Activated naive CD4-positive, alpha-beta T cell treated with Interleukin-2 at 50 U/mL for 16 hours (primary cell): ENCODE measurements at places on chromosomes 6 and 20.

GRCh38 chr6:14017626-14018475 lies 93.1 kb downstream of the RNF182 start:
- DNase-seq = no peak

DNA sequence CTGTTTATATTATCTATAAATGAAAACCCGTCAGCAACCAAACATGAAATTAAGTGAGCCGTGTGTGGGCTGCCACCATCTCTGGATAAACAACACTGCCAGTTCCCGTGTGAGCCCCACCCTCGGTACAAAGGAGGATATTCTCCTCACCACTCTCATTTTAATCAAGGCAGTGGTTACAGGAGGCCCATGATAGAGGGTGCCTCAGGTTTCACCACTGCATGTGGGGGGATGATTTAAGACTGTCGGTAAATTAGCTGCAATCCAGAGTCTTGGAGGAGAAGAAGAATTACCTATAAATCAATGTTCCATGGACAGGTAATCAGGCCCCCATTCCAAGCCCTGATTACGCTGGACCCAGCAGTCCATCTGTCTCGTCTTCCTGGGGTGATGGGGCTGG lies 361.6 kb upstream of the SULF2 start:
- no peak for DNase-seq

- DNase-seq = no peak
These were observed 91.3 kb downstream of the CFAP61 start for GRCh38 chr20:20143646-20144045.

- DNase-seq = no peak
These were observed 29.2 kb downstream of the TMX4 start for GRCh38 chr20:7990385-7990784.

DNA sequence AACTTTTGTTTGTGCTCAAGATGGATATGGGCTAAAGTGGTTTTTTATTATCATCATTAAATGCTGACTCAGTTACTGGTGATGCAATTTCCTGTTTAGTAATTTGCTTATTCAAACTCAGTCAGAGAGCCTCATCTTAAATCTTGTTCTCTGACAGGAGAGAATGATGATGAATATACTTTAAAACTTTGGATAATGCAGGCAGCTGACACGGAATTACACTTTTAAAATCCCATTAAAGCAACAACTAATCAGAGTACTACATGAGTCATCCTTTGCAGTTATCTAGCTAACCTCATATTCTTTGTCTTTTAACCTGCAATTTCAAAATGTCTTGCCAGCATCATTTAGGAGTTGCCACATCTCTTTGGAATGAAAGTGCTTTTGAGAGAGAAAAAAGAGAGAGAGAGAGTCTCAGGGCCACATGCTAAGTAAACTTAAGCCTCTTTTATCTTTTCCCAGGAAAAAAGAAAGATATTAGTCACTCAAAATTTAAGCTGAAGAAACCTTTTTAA lies 9.2 kb upstream of the C6orf141 start:
- no peak for DNase-seq

- DNase-seq = no peak
These were observed 53.0 kb downstream of the FLRT3 start for GRCh38 chr20:14284443-14284842.

DNA sequence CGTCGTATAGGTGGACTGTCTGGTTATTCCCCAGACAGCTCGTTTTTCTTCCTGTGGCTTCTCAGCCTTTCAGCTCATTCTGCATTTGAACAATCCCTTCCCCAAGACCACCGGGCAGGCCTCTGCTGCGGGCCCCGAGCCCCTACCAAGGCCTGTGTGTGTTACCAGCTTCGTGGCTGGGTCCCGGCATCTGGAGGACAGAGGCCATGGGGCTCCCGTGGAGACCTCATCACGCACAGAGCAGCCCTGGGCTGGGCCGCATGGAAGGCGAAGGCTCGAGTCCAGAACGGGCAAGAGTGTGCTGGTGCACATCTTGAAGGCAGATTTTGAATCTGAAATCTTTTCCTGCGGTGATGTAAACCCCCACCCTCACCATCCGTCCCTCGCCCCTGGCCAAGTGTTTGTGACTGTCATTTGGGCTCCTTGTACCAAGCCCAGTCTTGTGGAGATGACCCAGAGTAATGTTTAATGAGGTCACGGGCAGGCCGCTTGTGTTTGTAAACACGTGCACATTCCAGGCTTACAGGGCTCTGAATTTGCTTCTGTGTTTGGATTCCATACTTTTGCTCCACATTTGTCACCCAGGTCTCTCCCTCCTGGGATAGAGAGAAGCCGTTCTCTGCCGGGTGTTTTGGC lies 119.6 kb downstream of the CDH4 start:
- no peak for DNase-seq

DNA sequence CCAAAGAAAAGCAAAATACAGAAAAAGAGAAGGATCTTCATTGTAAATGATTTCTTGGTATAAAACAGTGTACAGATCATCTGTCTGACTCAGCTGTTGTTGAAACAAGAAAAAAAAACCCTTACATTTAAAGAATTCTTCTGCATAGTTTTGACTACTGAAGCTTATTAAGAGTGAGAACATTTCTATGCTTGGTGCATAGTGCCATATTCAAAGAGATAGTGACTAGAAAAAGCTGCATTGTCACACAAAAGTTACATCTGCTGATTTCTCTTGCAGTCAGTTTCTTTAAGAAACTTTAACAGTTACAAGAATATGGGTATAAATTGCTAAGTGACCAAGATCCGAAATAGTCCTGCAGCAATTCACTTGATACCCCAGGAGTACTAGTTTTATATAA lies at the start of gene DEFB112:
TSS of gene DEFB112 (minus strand) at position 101 of the 400 bp plus-strand sequence. CDS start at position 41, 60 bp downstream.
- DNase-seq = no peak

DNA sequence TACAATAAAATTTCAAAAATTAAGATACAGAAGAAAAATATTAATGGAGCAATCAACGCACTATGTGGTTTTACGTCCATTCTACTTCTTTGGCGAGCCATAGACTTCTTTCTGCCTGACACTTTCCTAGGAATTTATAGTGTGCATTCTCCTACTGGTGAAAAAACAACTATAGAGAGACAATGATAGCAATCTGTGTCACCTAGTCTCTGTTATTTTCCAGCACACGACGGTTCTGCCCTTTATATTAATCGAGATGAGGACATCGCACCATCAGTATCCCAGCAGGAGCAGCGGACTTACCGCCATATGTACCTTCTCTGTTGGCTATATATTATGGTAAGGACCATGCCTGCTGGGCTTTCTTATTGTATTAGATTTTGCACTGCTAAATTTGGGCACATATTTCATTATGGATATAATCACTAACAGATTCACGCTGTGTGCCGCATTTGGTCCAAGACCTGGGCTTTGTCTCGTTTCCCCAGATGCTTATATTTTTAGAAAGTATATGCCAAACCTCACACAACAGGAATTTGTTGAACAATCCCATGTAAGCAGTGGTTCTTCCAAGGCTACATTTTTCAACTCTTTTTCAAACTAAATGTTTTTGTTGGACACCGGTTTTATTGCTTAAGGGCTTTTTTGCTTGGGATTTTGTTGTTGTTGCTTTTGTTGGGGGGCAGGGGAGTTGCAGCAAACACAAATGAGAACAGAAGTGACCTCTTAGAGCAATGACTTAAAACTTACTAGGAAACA lies 166.4 kb downstream of the ADAT2 start:
- no peak for DNase-seq

GRCh38 chr20:52748285-52748932 lies 223.7 kb upstream of the TSHZ2 start:
- DNase-seq = no peak

GRCh38 chr6:14882394-14883026 lies 363.4 kb upstream of the JARID2 start:
- no peak for DNase-seq

DNA sequence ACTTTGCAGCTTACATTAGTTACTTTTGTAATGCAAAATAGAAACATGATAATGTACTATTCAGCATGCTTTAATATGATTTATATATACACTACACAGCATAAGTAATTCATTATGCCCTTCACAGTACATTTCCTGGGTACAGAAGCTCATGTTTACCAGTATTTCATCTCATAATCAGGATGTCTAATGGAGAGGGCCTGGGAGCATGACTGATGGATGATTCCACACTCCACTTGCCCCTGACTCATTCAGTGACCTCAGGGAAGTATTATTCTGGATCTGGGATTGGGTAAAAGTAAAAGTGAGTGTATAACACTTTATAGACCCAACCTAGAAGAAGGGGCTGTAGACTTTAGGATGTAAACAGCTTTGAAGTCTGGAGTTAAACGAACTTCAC lies 31.4 kb upstream of the BACH2 start:
- no peak for DNase-seq

DNA sequence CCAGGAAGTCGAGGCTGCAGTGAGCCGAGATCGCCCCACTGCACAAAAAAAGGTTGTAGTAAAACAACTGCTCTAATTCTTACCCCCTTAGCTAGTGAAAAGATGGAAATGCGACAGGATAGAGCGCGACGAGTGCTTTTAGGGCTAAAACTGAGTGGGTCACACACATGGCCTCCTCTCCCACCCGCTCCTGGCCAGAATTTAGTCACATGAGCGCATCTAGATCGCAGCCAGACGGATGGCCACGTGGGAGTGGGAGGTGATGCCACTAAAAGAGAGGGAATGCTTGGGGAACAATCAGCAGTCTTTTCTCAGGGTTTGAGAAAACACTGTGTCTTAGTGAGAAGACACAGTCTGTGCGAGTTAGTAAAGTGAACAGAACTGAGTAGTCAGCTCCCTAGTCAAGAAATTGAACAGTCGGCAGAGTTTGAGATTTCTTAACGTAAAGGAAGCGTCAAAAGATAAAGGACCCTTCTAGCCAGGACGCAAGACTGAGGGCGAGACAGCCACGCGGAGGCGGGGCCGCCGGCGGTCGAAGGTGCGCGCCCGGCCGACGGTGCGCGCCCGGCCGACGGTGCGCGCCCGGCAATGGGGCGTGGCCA lies 664 bp upstream of the ACTR5 start:
- peak; percentile 4 for DNase-seq

DNA sequence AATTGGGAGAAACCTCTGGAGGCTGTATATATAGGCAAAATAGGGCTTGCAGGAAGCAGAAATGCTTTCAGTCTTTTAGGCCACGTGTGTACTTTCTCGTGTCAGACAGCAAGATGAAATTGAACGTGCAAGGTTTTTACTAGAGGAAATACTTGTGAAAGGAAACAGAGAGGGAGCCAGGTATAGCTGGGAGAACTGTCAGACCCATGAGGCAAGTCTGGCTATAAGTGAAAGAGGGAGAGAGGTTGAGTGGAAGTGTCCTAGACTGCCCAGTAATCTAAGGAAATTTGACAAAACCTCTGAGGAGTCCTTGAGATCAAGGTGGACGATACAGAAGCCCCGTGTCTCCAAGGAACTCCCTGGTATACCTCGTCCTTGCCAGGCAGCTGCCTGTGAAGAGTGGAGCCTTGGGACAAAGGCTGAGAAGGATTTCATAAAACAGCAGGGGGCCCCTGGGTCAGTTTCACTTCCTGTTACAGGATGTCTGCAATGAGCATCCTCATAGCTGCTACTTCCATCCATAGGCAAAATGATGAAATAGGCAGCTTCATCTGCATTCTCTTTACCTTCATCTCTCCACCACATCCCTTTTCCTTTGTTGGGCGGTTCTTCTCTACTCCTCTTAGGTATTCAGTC lies 114.4 kb upstream of the MAP3K7 start:
- no peak for DNase-seq

GRCh38 chr6:69647726-69648125 lies 149.1 kb downstream of the LMBRD1 start:
- DNase-seq = no peak

- DNase-seq = no peak
These were observed 32.6 kb downstream of the SERINC1 start for GRCh38 chr6:122438975-122439374.

- no peak for DNase-seq
These were observed 8.2 kb downstream of the TRIM31 start for GRCh38 chr6:30104661-30105060.

GRCh38 chr6:6328451-6328850 lies 8.0 kb upstream of the F13A1 start:
- DNase-seq = no peak

DNA sequence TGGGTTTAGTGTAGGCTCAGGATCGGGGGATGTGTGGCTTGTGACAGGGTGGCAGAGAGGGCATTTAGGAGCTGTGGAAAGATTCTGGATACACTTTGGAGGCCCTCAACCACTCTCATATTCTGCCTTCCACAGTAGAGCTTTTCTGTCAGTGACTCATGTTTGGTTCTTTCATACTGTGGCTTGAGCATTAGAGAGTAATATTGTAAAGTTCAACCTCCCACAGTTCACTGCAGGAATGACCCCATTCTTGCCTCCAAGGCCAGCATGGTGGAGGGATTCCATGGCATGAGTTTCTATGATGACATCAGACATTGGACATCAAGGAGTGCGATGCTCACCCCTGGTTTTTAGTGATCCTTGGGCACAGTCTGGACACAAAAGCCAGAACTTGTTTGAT lies 50.9 kb downstream of the DTD1 start:
- DNase-seq = no peak

GRCh38 chr6:93423542-93423941 lies 4.2 kb upstream of the EPHA7 start:
- DNase-seq = no peak

DNA sequence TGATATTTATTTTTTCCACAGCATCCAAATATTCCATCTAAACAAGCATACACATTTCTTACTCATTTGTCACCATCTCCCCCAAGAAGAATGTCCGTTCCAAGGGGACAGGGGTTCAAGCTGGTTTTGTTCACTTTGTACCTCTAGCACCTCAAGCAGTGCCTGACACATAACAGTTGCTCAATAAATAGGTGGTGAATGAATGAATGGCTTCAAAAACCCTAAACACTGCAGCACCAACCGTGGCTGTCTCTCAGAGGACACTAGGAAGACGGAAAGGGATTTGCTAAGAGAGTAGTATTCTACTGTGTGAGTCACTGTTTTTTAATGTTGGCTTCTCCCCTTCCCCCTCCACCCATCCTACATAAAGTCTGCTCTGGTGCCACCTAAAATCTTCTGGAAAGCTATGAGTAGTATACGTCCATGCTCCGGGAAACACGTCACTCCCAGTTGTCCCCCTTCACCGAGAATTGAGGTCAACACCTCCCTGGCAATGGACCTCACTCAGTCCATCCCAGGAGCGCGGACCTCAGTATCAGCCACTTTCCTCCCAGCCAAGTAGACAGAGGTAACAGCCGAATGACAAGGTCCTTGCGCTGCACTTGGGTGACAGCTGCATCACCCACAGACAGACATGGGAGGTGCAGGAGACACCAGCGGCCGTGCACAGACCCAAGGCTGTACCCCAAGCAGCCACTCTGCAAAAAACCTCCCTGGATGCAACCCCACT lies 107.4 kb downstream of the PREX1 start:
- no peak for DNase-seq

DNA sequence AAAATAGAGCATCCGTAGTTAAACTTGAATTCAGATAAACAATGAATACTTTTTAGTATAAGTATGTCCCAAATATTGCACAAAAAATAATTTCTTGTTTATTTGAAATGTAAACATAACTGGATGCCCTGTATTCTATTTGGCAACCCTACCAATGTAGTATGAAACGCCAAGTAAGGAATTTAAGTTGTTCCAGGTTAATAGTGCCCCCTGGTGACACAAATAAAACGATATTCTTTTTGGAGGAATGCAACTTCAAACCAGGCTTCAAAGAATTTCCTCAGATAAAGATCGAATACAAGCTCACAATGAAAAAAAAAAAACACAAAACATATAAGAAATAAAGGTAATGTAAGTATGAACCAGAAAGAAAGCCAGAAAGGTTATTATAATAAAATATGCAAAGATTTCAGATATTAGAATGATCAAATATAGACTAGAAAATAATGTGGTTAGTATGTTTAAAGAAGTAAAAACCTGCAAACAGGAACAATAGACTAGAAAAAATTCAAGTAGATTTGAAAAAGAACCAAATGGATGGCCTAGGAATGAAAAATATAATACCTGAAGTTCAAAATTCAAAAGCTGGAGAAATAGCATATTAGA lies 18.4 kb upstream of the AKAP7 start:
- no peak for DNase-seq
